CD4-positive, alpha-beta T cell treated with Interleukin-17A for 4 hours (primary cell): ENCODE measurements at places on chromosomes 16 and 17.

GRCh38 chr16:75329943-75330342 lies 78.5 kb upstream of the BCAR1 start:
- no peak for DNase-seq

DNA sequence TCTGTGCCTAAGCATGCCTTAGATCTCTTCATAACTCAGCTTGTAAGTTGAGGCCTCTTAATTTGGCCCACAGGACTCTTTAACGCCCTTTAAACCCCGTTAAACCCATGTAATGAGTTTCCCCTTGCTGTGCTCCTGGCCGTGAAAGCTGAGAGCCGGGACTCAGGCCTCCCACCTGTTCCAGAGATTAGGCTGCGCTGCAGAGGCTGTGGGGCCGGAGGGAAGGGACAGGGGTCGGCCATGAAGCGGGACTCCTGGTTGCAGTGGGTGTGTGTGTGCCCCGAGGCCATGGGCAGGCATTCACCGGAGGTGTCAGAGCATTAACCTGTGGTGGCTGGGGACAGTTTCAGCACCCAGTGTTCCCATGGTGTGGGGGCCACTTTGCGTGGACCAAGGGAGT lies 150.8 kb upstream of the IRX3 start:
- DNase-seq, result no peak

DNA sequence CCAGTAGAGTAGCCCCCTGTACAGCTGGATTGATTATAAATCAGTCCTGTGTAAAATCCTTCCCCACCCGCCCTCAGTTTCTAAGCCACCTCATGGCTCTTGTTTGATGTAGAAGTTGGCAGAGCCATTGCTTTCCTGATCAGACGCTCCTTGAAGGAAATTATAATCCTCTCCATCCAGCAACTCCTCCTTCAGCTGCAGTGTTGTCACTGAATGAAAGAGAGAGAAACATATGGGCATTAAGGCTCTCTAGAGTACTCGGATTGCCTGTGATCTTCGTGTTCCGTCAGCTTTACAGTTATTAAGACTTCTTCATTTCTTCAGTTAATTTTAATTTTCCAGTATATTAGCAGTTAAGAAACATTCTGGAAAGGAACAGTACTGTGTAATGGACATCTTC lies 14.3 kb downstream of the NME2 start:
- DNase-seq, result no peak

DNA sequence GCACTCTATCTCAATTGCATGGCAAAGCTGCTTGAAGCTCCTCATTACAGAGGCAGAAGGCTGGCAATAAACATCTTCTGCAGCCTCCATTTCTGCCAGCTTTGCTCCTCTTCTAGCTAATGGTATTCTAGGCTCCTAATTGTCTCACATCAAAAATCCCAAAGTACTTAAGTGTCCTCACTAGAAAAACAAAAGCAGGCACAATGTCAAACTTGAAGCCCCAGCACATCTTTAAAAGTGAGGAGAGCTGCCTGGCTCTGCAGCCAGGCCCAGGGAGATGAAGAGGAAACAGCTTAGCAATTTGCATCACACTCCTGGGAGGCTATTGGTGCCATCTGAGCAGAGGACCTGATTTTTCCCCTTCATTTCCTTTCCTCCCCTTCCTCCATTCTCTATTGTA lies 197.1 kb downstream of the KCNJ2 start:
- DNase-seq, result no peak

DNA sequence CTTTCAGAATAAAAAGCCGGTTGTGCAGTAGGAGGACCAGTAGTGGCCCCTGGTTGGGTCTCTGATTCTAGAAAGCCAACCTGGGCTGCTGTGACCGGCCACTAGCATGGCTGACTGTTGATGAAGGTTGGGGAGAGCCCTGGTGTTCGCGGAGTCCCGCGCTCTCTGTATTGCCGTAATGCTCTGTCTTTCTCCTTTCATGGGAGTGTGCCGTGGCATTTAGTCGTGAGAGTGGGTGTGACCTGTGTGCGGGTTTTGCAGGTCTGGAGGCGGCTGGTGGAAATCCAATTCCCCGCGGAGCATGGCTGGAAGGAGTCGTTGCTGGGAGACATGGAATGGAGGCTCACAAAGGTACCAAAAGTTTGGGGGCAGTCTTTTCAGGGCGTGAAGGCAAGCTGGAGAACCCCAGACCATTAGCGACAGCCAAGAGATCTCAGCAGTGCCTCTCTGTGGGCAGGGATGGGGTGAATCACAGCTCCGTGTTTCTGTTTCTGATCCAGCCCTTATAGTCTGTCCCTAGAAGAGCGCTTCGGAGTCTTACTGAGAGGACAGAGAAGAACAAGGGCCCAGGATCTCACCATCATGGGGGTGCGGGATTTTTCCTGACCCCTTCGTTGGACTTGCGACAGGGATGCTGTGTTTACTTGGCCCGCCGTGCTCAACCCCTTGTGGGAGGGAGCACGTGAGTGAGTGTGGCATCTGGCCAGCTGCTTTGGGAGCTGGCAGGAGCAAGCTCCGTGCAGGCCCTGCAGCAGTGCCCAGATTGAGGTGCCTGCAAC lies 56.5 kb downstream of the RNF213 start:
- DNase-seq, result no peak

GRCh38 chr16:85483424-85483823 lies 129.7 kb upstream of the GSE1 start:
- DNase-seq, result no peak

- no peak for DNase-seq
Measured at GRCh38 chr17:4579678-4580077, 4.7 kb upstream of the SMTNL2 start.

DNA sequence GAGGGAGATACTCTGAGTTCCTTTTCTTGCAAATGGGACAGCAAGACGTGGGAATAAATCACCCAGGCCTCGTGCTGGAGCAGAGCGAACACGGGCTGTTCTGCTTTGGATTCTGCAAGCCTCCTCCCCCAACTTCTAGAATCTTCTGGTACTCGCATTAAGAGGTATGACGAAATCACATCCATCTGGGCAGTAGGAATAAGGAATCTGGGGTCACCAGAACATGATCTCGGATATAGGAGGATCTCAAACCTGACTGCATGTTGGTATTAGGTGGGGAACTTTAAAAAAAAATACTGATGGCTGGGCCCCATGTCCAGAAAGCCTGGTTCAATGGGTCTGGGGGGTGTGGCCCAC lies 49.8 kb upstream of the USP7 start:
- no peak for DNase-seq

DNA sequence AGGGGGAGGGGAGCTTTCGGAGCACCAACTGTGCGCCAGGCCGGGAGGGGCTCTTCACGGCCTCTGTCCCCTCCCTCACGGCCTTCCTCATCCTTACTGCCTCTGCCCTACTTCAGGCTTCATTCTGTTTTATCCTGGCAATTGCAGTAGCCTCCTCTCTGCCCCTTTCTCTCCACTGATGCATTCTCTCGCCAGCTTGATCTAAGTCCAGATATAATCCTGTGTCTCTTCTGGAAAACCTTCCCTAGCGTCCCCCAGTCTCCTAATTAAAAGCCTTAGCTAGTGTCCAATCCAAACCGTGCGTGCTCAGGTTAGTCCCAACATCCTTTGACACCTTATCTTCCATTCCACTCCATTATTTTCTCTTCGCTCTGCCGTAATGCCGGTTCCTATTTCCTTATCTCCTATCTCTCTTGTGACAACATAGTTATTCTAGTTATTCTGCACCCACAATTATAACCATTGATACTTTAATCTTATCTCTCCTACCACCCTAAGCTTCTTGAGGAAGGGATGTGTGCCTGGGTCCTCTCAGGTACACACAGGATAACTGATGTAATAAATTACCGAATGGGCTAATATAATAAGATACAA lies 869 bp downstream of the ZNF48 start:
- DNase-seq, result no peak

DNA sequence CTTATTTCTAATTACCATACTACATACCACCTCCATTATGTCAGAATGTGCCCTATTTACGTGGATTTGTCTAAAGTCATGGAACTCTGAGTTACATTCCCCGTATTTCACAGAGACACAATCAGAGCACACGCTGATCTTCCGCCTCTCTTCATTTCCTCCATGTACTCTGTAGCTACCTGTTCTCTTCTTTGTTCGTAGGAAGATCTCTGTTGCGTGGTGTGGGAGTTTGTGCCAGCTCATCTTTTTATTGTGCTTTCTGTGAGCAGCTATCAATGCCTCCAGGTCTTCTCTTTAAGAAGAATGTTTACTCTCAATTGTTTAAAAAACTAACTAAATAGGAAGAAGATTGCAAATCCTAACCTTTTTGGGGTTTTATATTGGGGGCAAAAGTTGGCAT lies 26.9 kb downstream of the NLRC5 start:
- peak; percentile 58 for DNase-seq

GRCh38 chr17:10803830-10804475 lies at the start of gene TMEM238L:
Gene TMEM238L (minus strand): TSS chr17:10804099. CDS start chr17:10803963, 136 bp downstream.
- no peak for DNase-seq

GRCh38 chr16:79088971-79089370 lies 511.6 kb downstream of the MAF start:
- DNase-seq, result no peak

DNA sequence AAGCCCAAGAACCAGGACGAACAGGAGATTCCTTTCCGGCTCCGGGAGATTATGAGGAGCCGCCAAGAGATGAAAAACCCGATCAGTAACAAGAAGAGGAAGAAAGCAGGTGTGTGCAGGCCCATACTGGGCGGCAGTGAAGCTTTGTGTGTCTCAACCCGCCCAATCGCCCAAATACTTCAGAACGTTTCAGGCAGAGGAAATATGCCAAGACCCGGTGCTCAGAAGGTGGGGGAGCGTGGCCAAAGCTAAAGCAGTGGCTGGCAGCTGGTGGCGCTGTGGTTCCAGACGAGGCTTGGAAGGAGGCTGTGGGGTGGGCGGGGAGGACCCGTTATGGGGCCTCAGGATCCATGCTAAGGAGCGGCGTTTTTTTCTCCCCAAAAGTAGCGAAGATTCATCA lies 1.2 kb downstream of the CCDC137 start:
- DNase-seq, result peak; percentile 15

DNA sequence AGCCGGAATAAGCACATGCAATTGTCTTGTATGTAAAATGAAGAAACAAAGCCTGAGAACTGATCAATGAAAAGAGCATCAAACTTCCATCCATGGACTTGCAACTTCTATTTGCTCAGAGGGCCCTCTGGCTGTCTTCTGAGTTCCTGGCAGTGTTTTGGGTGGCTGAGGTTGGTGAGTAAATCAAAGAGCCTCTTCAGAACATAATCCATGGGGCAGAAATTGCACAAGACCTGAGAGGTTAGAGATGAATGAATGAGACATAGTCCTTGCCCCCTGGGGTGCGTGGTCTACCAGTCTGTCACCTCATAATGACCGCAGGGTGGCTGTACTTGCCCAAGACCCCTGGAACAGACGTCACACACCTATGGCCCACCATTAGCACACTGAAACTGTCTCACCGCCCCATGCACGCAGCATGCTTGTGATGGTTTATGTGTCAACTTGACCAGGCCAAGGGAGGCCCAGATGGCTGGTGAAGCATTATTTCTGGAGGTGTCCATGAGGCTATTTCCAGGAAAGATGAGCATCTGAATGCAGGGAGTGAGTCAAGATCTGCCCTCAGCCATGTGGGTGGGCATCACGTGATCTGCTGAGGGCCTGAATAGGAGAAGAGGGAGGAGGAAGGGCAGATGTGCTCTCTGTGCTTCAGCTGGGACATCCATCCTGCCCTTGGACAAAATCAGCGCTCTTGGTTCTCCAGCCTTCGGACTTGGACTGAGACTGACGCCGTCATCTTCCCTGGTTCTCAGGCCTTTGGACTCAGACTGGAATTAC lies 8.3 kb downstream of the PIK3R6 start:
- no peak for DNase-seq

DNA sequence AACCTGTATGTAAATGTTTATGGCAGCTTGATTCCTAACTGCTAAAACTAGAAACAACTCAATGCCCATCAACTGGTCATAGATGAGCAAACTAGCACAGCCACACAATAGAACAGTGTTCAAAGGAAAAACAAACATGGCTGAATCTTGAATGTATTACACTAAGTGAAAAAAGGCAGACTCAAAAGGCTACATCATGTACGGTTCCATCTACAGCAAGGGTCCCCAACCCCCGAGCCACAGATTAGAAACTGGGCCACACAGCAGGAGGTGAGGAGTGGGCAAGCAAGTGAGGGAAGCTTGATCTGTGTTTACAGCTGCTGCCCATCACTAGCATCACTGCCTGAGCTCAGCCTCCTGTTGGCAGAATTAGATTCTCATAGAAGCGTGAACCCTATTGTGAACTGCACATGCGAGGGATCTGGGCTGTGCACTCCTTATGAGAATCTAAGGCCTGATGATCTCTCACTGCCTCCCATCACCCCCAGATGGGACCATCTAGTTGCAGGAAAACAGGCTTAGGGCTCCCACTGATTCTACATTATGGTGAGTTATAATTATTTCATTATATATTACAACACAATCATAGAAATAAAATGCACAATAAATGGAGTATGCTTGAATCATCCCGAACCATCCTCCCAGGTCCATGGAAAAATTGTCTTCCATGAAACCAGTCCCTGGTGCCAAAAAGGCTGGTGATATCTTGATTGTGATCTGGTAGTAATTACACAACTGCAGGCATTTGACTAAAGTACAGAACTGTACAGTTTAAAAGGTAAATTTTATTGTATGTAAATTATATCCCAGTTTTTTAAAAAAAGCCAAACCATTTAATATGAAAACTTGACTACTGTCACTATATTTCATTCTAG lies 7.7 kb downstream of the CEP20 start:
- DNase-seq, result no peak
